ENCODE measurements at places on chromosomes 1 and 21.

DNA sequence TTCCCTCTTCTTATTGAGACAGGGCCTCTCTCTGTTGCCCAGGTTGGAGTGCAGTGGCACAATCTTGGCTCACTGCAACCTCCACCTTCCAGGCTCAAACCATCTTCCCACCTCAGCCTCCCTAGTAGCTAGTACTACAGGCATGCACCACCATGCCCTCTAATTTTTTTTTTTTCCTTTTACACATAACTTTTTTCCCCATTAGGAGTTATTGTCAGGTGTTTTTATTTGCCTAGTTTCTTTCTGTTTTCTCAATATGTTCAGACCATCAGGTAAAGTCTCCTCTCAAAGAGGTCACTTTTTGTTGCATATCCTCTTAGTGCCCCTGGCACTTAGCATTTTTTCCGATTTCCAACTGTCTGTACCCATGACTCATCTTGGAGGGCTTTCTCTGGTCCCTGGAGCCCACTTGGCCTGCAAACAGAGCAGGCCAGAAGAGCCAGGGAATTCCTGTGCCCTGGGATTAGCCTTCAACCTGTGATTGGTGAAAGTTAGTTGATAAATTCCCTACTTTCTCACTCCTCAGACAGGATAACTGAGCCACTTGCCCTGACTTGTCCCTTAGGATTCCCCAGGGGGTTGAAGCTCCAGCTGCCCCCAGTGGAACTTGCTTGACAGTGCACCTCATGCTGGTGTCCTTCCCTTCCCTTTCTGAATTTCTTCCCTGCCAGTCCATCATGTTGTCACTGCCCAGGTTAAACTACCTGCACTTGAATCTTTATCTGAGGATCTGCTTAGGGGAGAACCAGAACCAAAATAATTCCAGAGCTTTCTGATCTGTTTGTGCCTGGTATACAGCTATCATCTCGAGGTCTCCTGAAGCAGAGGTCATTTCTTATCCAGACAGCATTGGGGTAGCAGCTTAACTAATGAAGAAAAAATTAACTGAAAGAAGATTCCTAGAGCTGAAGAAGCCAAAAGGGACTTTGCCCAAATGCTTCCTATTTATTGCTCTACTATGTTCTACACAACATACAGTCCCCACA lies 2.4 kb downstream of the NTPCR start:
- DNase-seq, result no peak

DNA sequence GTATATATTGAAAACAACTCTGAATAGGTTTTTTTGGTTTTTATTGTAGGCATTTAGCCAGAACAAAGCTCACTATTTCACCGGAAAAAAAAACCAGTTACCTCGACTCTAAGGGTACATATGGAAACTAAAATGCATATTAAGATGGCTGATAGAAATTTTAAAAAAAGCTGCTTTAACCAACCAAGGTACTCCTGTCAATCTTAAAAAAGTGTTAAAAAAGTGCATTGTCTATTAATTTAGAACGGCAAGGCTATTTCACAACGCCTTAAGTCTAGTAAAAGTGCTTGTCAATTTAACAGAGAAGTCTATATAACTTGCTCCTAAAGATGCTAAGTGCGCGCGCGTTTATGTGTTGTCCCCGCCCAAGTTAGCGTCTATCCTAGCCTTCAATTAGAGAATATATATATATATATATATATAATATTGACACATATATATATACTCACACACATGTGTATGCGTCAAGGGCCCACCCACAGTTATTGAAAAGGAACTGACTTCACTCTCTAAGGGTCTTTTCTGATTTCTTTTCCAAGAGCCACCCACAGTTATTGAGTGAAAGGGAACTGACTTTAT lies 934 bp downstream of the ASPM start:
- no peak for DNase-seq

GRCh38 chr1:27992276-27992675 lies 32.5 kb downstream of the XKR8 start:
- no peak for DNase-seq

- no peak for DNase-seq
Observed at GRCh38 chr1:245143849-245144248, 10.9 kb upstream of the KIF26B start.

All from dorsolateral prefrontal cortex (tissue), 122 donors.